ENCODE measurements at places on chromosomes 3 and 15. TPM values are rescaled to one million over a fixed set of nuclear protein-coding genes. Genes with fewer than 3 reads are reported as not detected.

- DNase-seq = no peak
Measured at GRCh38 chr3:168990134-168990533, 673.4 kb downstream of the MECOM start.

- no peak for DNase-seq
Measured at GRCh38 chr15:74172701-74173379, 670 bp upstream of the ISLR start.

DNA sequence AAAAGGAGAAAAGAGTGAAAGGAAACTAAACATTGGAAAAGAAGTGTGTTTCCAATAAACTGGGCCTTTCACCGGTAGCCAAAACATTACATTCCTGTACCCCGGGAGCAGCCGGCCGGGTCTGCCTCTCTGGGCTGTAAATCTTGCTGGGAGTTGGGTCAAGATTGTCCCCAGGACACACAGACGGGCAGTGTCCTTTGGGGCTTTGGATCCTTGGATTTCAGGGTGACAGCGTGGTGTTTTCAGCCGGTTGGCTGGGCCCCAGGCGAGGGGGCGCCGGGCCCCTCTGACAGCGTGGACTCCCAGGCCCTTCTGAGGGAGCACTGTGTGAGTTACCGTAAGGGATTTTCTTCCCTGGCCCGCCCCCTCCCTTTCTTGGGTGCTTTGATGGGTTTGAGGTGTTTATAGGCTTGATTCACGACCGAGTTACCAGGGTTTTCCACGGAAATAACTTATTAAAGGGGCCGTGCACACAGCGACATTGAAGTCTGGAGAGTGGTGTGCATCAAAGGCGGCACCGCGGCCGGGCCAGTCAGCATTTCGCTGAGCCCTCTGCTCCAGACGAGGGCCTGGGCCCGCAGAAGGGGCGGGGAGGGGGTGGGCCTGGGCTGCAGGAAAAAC, 27.4 kb downstream of the SMAD6 start:
- DNase-seq = no peak

DNA sequence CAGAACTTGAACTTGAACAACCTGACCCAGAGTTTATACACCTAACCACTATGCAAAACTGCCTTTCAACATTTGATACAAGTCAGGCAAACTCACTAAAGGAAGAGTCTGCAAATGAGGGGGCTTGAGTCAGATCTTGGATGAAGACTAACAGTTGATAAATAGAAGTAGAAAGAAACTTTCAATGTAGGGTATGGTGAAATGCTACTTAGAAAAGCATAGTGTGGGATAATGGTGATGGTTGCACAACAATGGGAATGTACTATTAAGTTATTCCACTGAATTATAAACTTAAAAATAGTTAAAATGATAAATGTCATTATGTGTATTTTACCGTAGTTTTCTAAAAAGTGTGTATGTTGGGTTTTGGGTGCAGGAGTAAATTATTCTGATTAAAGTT, 19.7 kb upstream of the ZNF280D start:
- no peak for DNase-seq

ECE2 gene
- 0.86 TPM for total RNA-seq

GRCh38 chr15:63294359-63294758, 17.0 kb downstream of the APH1B start:
- DNase-seq = no peak

PRSS50 gene
- 0.47 TPM for total RNA-seq

GHSR gene
- total RNA-seq = not detected

PLA2G4D gene
- total RNA-seq = 0.33 TPM

DNA sequence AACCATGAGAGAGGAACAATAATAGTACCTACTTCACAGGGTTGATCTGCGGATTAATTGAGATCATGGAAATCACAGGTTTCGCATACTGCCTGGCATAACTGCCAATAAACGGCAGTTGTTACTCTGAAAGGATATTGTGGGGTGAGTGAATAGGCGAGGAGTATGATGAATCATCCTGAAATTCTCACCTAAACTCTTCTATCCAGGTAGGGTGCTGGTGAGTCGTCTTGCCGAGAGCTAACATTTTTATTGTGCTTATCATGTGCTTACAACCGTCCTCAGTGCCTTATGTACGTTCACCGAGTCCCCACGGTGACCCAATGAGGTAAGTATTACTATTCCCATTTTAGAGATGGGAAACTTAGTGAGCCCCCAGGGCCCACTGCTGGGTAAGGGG, 52.4 kb upstream of the SRGAP3 start:
- no peak for DNase-seq

- DNase-seq = no peak
Measured at GRCh38 chr15:32042269-32042972, 12.1 kb downstream of the CHRNA7 start.
